Activated T-cell treated with anti-CD3 and anti-CD28 coated beads for 48 hours (primary cell): ENCODE measurements at places on chromosomes 6 and 20.

- DNase-seq, result no peak
Observed at GRCh38 chr20:10868299-10868698, 194.5 kb upstream of the JAG1 start.

- no peak for DNase-seq
Observed at GRCh38 chr6:168708984-168709383, 268.0 kb downstream of the SMOC2 start.

GRCh38 chr6:79949233-79949632, 1.9 kb upstream of the ELOVL4 start:
- no peak for DNase-seq

DNA sequence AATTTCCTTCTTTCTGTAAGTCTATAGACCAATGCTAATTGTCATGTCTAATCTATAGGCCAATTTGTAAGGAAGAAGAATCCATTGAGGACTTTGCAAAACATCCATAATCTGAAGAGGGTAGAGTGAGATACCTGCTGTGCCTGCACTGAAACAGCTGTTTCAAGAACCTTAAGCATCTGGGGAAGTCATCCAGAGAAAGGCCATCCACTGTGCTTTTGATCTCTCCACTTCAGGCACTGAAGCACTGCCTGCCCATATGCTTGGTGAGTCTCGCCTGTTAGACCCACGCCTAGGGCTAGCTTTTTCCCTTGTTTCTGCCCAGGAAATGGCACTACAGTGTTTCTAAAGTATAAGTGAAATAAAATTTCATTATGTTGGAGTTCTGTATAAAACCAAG, 921.8 kb upstream of the EPHA7 start:
- DNase-seq, result no peak

DNA sequence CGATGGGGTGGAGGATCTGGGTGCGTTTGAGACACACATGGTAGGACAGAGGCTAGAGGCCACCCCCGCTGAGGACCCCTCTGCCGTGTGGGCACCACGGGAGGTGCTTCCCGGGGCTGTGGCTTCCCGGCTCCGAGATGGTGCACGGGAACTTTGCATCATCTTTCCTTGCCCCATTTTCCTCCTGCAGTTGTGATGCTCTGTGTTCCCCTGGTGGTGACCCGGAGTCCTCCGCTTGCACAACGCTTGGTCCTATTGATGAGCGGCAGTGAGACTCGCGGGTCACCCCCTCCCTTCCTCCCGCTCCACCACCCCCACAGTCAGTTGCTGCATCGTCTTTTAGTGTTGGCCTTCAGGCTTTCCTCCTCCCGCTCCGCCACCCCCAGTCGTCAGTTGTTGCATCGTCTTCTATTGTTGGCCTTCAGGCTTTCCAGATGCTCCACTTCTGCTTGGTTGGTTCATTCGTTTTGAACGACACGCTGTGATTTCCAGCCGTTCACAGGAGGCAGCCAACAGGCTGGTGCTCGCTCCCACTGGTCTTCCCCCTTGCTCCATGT, 37.3 kb downstream of the PYGB start:
- no peak for DNase-seq

DNA sequence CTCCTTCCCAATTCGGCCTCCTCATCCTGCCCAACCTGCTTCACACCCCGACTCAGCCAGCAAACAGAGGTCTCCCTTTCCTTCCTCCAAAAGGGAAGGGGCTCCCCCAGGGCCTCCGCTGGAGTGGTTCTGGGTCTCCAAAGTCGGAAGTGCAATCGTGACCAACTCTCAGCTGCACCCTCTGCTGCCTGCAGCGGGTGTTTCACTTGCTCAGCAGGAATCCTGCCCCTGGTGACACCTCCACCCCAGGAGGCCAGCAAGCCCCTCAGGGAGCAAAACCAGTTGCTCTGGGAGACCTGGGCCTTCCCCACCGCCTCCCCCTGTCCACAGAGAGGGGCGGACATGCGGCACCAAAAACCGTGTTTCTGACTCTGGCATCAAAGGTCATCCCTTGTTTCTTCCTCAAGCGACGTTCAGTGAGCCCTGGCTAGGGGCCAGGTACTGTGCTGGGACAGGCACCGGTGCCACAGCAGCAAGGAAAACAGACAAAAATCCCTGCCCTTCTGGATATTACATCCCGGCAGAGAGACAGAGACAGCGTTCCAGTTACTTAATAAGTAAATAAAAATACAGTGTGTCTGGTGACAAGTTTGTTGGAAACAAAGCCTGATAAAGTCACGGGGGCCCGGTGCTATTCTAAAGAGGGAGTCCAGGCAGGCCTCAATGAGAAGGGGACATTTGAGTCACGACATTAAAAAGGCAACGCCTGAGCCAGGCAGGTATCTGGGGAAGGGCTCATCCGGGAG, 219.0 kb downstream of the BMP7 start:
- no peak for DNase-seq

DNA sequence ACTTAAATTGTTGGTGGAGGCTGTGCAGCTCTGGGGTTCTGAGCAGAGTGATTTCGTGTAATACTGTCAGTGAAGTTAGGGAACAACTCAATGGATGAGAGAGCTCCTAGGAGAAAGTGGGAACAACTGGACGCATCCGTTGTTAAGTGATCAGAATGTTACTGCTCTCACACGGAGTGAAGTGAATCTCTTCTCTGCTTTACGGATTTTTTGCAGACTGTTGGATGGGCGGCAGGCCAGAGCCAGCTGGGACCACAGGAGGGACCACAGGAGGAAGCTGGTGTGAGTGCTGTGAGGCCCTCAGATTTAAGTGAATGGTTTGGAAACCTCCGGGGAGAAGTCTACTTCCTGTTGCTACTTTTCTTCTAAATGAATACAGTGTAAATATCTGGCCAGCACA, 23.7 kb upstream of the PPP1R14C start:
- no peak for DNase-seq

- no peak for DNase-seq
Observed at GRCh38 chr6:45513213-45513618, 135.5 kb upstream of the SUPT3H start.

- DNase-seq, result no peak
Observed at GRCh38 chr6:40535110-40535818, 51.9 kb downstream of the LRFN2 start.

DNA sequence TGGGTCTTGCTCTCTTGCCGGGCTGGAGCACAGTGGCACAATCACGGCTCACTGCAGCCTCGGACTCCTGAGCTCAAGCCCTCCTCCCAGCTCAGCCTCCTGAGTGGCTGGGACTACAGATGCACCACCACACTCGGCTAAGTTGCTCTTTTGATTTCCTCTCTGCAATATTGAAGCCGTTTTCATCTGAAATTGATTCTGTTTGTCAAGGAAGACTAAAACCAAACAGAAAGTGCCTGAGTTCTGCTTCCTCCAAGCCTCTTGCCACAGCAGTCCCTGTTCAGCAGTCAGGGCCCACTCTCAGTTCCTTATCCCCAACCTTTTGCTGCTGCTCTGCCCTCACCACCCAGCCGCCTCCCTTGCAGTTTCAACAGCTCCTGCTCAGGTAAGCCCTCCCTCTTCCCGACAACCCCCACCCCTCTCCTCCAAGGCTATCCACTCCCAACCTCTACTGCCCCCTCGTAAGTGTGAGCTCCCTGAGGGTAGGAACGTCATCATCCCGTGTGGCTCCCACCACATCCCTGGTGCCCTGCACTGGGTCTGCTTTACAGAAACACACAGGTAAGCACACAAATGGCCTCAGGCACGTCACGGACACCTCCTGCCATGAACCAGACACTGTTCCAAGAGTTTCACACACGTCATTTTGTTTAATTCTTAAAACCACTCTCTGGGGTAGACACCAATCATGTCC, 70.7 kb upstream of the TAB2 start:
- DNase-seq, result no peak

DNA sequence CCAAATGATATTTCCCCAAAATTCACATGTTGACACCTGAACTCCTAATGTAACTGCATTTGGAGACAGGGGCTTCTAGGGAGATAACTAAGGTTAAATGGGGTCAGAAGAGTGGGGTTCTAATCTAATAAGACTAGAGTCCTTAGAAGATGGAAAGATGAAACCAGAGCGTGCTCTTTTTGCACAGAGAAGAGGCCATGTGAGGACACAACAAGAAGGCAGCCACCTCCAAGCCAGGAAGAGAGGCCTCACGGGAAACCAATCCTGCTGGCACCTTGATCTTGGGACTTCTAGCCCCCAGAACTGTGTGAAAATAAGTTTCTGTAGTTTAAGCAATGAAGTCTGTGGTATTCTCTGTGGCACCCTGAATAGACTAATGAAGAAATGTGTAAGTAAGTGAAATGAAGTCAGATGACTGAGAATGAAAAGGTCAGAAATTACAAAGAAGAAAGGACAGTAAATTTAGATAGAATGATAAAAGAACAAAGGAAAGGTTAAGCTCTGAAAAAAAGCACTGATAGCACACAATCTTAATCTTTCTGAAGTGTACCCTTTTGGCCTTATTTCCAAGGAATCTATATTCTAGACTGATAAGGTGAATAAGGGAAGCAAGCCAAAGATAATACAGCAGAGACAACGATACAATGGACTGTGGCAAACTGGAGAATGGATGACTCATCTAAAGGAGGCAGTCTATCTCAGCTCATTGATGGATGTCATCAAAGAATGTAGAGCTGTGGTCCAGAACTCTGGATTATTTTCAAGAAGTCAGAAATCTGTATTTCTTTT, 110.4 kb downstream of the MYB start:
- DNase-seq, result no peak

DNA sequence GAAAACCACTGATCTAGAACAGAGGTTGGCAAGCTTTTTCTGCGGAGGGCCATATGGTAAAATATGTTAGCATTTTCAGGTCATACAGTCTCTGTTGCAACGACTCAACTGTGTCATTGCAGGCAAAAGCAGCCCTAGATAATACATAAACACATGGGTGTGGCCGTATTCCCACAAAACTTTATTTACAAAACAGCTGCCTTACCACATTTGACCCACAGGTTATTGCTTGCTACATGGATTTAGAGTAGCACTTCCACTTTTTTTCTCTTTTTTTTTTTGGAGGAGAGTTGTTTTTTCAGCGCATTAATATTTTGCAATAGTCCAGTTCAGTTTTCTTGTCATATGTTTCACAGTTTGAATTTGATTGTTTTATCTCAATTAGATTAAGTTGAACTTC, 2.5 kb upstream of the IGF2R start:
- DNase-seq, result no peak

DNA sequence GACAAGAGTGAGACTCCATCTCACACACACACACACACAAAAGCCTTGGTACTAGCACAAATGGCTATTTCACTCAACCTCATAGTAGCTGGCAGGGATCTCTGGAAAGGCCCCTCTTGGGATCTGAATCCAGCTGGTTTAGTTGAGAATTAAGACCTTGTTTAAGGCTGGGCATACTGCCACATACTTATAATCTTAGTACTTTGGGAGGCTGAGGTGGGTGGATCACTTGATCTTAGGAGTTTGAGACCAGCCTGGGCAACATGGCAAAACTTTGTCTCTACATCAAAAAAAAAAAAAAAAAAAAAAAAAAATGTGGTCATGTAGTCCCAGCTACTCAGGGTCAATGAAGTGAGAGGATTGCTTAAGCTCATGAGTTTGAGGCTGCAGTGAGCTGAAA, 628.3 kb downstream of the MMUT start:
- no peak for DNase-seq

- DNase-seq, result no peak
Observed at GRCh38 chr6:45388328-45388727, 10.6 kb upstream of the SUPT3H start.

DNA sequence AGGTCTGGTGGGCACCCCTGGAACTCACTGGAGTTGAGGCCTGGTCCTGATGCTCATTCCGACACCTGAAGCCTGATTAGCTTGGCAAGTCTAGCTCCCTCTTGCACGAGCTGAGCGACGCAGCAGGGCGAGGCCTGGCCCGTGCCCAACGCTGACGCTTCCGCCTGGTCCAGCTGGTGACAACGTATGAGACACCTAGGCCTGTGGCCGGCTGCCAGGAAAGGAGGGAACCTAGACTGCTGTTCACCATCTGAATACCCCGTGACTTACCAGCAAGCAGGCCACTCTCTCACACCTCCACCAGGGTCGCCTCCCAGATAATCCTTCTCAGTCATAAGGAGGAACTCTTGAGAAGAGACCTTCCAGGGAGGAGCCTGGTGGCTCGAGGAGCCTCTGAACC, 24.5 kb downstream of the YTHDF1 start:
- no peak for DNase-seq

DNA sequence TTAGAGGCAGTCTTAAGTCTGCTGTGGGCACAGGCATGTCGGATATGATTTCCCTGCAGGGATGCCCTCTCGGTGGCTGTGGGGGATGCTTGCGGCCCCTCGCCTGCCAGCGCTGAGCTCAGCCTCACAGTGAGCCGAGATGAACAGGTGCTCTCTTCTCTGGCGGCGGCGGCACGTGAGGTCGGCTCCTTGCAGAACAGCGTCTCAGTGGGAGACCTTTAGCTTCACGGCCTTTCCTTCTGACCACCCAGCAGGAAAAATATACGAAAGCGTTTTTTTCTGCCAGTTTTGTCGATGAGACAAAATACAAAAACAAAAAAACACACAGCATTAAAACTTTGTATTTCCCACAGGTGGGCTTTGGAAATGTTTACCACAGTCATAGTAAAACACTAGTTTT, 23.6 kb downstream of the FOXA2 start:
- no peak for DNase-seq

DNA sequence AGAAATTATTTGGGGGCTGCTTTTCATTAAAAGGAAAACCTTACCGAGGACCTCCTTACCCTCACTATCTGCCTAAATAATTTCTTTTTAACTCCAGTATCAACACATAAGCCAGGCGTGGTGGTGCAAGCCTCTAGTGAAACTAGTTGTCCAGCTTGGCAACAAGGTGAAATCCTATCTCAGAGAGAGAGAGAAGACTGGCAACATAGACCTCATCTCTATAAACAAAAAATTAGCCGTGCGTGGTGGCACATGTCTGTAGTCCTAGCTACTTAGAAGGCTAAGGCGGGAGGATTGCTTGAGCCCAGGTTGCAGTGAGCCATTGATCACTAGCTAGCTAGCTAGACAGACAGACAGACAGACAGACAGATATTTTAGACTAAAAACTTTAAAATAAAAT, 92.5 kb downstream of the ARMC2 start:
- no peak for DNase-seq

GRCh38 chr6:11645016-11645415, 107.5 kb downstream of the TMEM170B start:
- DNase-seq, result no peak

GRCh38 chr6:41732149-41732548, 3.3 kb downstream of the TFEB start:
- no peak for DNase-seq

GRCh38 chr6:40331545-40331944, 255.6 kb downstream of the LRFN2 start:
- no peak for DNase-seq

DNA sequence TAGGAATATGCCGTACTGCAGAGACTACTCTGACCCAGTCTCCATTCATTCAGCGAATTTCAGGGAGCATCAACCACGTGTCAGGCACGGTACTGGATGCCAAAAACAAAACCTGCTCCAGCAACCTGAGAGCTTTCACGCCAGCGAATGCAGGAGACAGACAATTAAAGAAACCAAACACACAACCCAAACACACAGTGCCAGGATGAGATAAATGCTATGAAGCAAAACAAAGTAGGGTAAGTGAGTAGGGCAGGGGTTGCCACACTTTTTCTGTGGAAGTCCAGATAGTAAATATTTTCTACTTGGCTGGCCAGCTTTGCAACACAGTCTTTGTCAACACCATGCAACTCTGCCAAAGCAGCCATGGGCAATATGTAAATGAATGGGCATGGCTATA, 10.0 kb downstream of the MOCS1 start:
- no peak for DNase-seq
